ENCODE measurements at places on chromosomes 3 and 15. TPM values are rescaled to one million over a fixed set of nuclear protein-coding genes. Genes with fewer than 3 reads are reported as not detected.

CAND2 gene
- 2.1 TPM for total RNA-seq

ECE2 gene
- total RNA-seq: not detected

NR2E3 gene
- total RNA-seq: not detected

GOLGA8J gene
- not detected for total RNA-seq

All from T-cell (primary cell).